ENCODE measurements at places on chromosomes 5 and 9. TPM values are rescaled to one million over a fixed set of nuclear protein-coding genes. Genes with fewer than 3 reads are reported as not detected.
A peak's percentile ranks its signal among the peaks of the same experiment; 100 is the strongest.

DNA sequence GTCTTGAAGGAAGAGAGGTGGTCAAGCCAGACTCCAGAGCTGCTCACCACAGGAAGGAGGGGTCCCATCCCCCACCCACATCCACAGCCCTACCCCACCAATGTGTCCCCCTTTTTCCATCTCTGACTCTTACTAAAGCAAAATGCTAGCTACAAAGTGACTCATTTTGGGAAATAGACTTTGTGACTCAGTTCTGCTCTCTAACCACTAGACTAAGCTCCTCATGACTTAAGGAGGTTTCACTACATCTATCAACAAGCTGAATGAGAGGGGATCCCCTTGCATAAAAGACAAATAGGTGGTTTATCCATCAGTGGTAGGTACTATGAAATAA, 35.1 kb upstream of the ADRB2 start:
- peak; percentile 90 for DNase-seq

DNA sequence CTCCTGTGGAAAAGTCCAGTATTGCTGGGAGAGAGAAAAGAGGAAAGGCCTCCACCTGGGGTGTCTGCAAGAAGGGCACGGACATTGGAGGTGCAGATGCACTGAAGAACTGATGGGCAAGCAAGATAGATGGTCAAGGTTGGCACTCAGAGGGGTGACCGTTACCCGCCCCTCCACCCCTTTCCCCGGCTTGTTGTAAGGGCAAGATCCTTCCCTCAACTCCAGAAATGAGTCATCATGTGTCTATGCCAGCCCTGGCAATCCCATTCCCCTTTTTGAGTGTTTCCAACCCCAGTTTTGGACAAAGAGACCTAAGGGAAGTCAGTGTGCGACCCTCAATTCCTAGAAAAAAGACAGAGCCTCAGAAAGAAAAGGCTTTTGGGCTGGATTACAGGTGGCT, 34.9 kb upstream of the ATP6V1G1 start:
- peak; percentile 61 for DNase-seq

GRCh38 chr5:91283899-91284298, 99.2 kb downstream of the ARRDC3 start:
- peak; percentile 95 for DNase-seq

DNA sequence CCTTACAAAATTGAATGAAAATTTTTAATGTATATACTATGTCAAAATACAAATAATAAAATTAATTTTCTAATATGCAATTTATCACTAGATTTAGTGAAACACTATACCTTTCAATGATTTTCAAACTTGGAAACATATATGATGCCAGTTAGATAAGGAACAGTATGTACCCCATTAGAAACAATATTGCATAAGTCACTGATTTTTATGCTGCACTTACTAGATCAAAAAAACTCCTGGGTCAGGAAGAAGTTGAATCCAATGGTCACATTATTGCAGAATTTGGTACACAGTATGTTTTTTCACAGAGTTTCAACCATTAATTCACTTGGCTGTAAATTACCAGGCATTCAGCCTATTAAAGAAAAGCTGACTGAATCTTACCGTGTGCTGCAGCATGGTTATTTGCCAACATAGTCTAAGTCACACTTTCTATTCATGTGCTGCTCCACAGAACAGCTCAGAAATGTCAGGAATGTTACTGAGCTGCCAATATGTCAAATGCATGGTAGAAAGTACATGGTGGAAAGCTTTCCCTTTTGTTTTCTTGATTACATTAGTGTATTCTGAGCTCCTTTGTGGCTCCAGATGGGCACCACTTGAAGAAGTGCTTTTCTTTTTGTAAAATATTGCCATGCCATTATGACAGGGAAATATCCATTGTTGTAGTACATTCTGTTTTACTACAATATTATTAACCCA, 9.9 kb upstream of the PRR16 start:
- DNase-seq = peak; percentile 82

Gene C5orf52
- total RNA-seq = not detected

Gene PPP3R2
- total RNA-seq = not detected

DNA sequence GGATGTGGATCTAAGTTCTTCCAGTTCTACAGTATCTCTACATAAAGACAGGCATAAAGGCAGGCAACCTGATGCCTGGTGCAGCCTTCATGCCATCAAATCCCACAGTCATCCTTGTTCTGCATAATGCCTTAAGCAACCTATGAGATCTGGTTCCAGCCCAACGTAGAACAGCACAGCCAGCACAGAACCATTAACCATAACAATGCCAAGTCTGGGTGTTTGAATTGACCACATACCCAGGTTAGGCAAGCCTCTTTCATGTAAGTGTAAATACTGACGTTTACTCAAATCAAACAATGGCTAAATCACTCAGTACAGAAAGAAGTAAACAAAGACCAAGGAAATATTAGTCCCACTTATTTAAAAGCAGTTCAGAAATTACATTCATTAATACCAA, 195.0 kb downstream of the ADAMTSL1 start:
- DNase-seq = peak; percentile 16

- DNase-seq = no peak
Measured at GRCh38 chr5:73352649-73353230, 95.8 kb downstream of the FOXD1 start.

DNA sequence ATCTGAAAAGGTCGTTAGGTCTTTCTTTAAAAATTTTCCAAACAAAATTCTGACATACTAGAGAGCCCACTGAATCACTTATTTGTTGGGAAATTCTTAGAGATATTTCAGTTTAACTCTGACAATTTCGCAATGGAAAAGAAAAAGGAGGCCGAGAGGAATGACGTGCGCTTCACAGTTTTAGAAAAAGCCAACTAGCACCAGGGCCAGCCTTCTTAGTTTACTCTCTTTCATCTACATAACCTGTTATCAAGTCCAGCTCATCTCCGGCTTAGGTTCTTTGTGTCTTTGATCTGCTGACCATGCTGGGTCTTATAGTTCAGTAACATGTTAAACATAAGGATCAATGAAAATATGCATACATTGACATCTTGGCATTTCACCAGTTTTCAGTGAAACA, 201.7 kb upstream of the TAS2R1 start:
- no peak for DNase-seq

Gene EIF4E1B
- total RNA-seq = not detected

DNA sequence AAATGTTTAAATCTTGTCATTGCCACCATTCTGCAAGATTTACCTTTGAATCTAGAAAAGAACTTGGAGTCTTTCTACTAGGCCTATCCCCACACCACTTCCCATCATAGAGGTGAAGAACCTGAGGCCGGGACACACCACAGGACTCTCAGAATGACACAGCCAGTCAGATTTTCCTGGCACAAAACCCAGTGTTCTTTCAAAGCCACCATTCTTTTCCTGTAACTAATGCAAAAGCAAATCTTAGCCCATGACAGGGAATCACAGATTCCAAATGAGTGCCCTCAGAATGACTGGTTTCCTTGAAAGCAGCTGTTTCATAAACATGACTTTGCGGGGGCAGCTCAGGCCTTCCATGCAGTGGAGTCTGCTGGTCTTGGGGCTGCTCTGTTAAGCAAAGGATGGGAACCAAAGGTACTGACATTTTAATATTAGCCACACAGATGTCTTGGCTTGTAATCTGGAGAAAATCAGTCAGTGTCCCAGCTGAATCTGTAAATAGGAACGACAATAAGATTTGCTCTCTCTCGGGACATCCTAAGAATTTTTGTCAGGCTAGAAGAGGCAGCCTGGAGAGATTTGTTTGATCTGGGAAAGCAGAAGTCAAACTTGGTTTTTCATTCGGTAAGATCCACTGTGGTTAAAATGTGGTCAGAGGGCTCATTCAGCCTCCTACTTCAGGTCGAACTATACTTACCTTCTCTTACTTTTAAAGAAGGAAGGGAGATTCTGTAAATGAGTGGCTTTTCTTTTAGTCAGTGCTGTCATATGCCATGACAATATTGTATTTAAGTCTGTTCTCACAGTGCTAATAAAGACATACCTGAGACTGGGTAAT, 115.1 kb downstream of the PALM2AKAP2 start:
- DNase-seq = peak; percentile 90

Gene CAVIN4
- 0.37 TPM for total RNA-seq

DNA sequence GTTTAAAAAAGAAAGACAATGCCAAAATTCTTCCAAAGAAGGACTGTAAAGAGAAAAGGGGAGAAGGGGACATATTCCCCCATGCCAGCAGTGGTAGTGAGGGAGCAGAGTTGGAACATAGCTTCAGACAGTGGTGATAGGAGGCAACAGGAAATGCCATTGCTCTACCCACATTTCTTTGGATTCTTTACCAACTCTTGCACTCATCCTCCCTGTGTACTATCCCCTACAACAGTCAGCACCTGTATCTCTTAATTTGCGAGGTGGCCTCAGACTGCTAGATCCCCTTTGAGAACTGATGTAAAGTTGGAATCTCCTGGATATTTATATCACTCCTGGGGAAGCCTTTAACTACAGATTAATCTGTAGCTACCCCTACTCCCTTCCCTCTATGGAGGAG, 320.6 kb upstream of the PTGER4 start:
- DNase-seq = peak; percentile 15

- no peak for DNase-seq
Measured at GRCh38 chr5:180915924-180916323, 17.0 kb downstream of the BTNL8 start.

Gene NUTM2G
- total RNA-seq = not detected

DNA sequence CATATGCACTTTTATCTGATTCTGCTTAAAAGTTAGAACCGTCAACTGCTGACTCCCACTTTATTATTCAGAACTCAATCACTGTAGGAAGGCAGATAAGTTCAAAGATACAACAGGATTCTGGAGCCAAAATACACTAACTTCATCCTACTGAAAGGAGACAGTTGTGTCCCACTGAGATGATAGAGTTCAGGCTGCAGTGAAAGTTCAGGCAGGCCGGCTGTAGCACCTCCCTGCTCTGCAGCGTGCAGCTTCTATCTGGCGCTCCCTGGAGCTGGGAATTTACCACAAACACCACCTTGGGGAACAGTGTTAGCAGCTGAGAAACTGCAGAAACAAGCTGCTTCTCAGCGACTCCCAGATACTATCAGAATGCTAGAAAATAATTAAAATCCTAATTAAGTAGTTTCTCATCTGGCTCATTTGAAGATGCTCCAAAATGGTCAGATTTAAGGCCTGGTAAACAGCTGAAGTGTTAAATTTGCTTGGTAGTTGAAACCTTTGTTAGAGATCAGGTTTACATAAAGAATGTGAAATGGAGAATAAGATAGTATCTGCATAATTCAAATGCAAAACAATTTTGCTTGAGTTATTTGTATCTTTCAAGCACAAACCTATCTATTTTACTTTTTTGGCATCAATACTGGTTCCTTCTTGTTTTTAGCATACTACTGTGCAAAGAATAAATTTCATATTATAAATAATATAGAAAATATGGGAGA, 52.3 kb upstream of the CNTLN start:
- no peak for DNase-seq

Gene SOHLH1
- total RNA-seq = not detected

Gene ACTL7A
- total RNA-seq = not detected

Gene GABRA1
- total RNA-seq = not detected

DNA sequence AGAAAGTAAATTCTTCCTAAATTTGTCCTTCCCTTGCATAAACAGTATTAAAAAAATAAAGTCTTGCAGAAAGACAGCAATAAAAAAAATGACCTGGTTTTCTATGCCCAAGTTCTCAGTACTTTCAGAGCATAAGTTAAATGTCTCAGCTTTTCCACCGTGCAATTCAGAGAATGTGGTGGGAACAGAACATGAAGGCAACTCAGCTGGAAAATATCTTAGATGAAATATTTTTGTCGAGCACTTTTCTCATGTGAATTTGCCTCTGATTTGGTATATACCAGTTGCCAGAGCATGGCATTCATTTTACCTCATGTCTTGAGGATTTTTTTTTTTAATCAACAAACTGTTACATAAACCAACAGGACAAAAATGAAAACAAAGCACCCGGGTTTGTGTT, 176.1 kb downstream of the CETN3 start:
- no peak for DNase-seq

DNA sequence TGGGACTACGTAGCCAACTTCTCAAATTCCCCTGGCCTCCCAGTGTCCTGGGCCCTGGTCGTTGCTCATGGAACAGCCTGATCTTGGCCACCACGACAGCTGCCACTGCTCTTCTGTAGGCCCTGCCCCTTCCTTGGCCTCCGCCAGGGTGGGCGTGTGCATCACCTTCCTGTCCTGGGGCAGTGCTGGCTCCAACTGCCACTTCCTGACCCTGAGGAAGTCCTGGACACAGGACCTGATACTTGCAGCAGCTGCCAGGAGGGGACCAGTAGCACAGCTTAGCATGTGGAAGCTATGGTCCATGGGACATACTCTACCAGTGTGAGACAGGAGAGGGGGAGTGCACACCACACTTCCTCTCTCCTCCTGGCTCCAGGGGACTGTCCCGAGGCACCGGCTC, 145.2 kb downstream of the TENT4A start:
- no peak for DNase-seq

DNA sequence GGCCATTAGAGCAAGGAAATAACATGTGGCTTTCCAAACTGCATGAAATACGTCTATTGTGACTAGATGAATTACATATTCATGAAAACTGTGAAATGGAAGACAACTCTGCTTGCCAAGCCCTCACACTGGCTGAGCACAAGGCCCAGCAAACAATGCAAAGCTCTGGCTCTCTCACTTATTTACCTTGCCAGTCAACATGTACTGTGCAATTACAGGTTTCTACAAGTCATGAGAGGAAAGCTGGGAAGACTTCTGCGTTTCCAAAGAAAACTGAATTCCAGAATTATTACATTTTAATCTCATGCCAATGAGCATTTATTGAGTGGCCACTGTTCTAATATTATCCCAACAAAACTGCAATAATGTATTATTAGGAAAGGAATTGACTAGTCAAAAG, 12.1 kb upstream of the C5orf63 start:
- DNase-seq = no peak

Gene PCA3
- total RNA-seq = not detected

DNA sequence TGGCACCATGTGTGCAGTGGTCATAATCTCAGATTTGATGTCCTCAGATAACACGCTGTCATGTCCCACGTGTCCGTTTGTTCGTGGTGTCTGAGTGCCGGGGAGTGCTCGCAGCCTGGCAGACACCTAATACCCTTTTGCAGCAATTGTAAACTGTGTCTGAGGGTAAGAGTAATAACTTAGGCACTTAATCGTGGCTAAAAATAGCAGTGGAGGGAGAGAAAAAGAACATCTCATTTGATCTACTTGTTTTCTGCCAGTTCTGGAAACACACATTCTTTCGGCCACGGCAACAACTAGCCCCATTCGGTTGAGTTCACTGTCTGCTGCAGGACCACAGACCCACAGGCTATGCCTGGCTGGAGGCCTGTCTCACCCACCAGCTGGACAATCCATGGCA, 16.5 kb downstream of the ADCY2 start:
- DNase-seq = no peak

Gene NFIB
- total RNA-seq = 2.5 TPM

Gene SH3PXD2B
- 8.5 TPM for total RNA-seq

DNA sequence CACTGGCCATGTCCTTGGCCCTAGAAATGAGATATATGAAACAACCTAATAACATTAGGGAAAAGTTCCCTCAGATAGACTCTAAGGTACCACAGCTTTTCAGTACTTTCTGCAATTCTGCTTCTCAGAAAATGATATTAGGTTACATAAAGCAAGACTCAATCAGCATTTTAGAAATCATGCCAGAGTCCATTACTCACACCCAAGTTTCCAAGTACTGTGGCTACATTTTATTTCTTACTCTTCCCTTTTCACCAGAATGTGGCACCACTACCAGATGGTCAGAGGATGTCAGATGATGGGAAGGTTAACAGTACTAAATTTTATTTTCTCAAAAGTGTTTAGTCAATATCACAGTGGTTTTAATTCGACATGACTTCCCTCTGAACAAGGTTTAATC, 217.2 kb downstream of the MLLT3 start:
- DNase-seq = no peak
